ENCODE measurements at places on chromosomes 6 and 20.
A peak's percentile ranks its signal among the peaks of the same experiment; 100 is the strongest.

GRCh38 chr6:9112544-9112943, 677.2 kb upstream of the SLC35B3 start:
- DNase-seq, result no peak

GRCh38 chr20:35664466-35665206, at the start of the genes CPNE1 and RBM12:
TSS of gene CPNE1 (minus strand) at chr20:35664900. CDS start at chr20:35632923, 31,977 bp downstream.
TSS of gene RBM12 (minus strand) at chr20:35664900. CDS start at chr20:35655322, 9,578 bp downstream.
- peak; percentile 81 for DNase-seq

GRCh38 chr6:90157441-90157840, 139.2 kb downstream of the BACH2 start:
- DNase-seq, result no peak

DNA sequence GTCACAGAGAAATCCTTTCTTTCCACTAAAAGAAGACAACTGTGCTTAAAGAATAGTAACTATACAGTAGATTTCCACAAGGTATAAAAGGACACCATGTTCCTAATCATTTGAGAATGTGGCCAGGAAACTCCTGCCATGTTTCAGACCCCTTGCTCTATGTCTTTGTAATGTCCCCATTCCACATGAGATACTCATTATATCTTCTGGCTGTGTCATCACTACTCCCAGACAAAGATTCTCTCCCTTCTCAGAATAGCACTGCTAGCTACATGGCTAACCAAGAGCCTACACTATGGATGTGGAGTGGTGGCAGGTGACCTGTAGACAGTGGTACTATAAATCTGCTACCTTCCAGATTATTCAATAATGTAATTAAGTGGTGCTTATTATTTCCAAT, 218.1 kb upstream of the MCHR2 start:
- DNase-seq, result no peak

GRCh38 chr6:107110200-107110599, 5.1 kb downstream of the BEND3 start:
- DNase-seq, result no peak
